ENCODE measurements at places on chromosomes 13 and 19.
A peak's percentile ranks its signal among the peaks of the same experiment; 100 is the strongest.

- no peak for DNase-seq
- peaks cover 5% of the 10 kb centered on the region for H3K36me3 ChIP-seq
- H3K4me1 ChIP-seq = peaks cover 29% of the 10 kb centered on the region
- no peak overlapping the region for H3K27ac ChIP-seq
- H3K4me3 ChIP-seq = no peak overlapping the region
Observed at GRCh38 chr19:6020166-6020882, 42.4 kb upstream of the RANBP3 start.

- no peak overlapping the region for H3K27ac ChIP-seq
- no peaks in the 10 kb centered on the region for H3K4me1 ChIP-seq
- H3K36me3 ChIP-seq = no peaks in the 10 kb centered on the region
Observed at GRCh38 chr13:94431574-94431973, 47.9 kb downstream of the DCT start.

- peaks cover 5% of the 10 kb centered on the region for H3K27me3 ChIP-seq
- no peak overlapping the region for H3K4me3 ChIP-seq
- no peak overlapping the region for H3K27ac ChIP-seq
- no peak for DNase-seq
Observed at GRCh38 chr19:49214701-49215100, 57.1 kb downstream of the TRPM4 start.

DNA sequence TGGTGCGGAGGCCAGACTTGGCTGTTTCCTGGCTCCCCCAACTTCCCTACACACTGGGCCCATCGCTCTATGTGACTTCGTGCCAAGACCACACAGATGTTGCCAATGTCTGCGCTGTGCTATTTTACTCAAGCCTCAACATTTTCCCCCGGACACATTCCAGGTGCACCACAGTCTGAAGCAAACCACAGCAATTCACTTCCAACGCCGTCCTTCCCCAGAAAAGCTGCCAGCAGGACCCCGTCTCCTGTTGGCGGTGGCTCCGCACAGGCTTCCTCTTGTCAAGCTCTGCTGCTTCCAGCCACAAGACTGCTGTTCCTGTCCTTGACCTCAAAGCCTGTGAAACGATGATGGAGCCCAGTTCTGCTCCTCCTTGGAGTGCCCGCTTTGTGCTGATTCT, 100.7 kb downstream of the CRYL1 start:
- no peaks in the 10 kb centered on the region for H3K36me3 ChIP-seq
- DNase-seq = no peak
- no peak overlapping the region for H3K4me3 ChIP-seq
- H3K27ac ChIP-seq = no peak overlapping the region
- H3K4me1 ChIP-seq = peaks cover 23% of the 10 kb centered on the region

- peaks cover 15% of the 10 kb centered on the region for H3K27me3 ChIP-seq
- no peak for DNase-seq
- H3K36me3 ChIP-seq = peaks cover 4% of the 10 kb centered on the region
- H3K4me1 ChIP-seq = no peaks in the 10 kb centered on the region
- no peak overlapping the region for H3K27ac ChIP-seq
Observed at GRCh38 chr13:52846567-52847321, 1.7 kb downstream of the PCDH8 start.

DNA sequence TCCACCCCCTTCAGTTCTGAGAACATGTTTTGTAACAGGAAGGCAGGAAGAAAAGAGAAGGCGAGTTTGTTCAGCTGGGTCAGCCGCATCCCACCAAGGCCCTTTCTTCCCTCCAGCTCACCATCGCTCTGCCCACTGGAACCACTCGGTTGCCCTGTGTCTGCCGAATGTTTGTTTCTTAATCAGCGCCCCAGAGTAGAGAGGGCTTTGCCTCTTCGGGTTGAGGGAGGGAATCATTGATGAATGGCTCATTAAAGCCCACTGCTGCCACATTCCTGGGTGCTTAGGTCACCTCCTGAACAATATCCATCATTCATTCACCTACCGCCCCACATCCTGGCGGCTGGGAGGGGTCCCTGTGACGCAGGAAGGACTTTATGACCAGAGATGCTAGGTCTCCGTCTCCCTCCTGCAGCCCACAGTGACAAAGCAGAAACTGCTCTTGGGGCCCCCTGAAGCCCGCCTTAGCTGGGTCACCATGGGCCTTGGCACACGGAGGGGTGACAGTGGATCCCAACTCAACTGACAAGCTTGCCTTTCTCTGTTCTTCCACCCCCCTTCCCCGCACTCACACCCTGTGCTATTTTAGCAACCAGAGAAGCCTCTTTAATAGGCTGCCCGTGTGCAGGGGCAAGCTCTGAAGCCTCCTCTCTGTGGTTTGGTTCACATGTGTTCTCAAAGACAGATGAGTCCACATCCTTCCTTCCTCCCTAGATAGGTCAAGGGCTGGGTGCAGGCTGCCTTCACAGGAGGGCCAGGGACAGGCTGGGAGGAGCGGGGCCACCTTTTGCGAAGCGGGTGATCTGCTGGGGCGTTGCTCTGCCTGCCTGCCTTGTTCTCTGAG, 46.2 kb downstream of the ACTN4 start:
- H3K4me1 ChIP-seq = peaks cover 88% of the 10 kb centered on the region
- peaks cover 36% of the 10 kb centered on the region for H3K27me3 ChIP-seq
- DNase-seq = peak; percentile 46

DNA sequence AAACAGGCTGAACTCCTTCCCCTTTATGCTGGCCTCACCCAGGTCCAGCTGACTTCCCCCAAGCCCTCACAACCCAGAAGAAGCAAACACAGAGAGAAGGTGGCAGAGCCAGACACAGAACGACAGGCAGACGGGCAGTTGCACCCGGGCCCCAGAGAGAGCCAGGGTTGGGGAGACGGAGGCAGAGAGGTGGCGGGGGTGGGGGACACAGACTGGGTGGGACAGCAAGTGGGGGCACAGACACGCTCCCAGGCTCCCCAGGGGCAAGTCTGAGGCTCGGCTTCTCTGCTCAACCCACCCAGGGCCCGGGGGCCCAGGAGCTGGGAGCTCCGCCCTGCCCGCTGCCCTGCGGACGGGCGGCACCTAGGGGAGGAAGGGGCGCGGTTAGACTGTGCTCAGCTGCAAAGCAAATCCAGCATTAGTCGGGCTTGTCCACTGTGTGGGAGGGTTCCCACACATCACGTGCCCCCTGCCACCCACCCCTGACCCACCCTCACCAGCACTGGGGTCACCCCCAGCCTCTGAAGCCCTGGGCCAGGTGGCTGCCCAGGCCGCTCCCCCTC, 31.3 kb upstream of the ASF1B start:
- no peaks in the 10 kb centered on the region for H3K36me3 ChIP-seq
- H3K27ac ChIP-seq = no peak overlapping the region
- H3K4me1 ChIP-seq = peaks cover 9% of the 10 kb centered on the region
- DNase-seq = no peak
- H3K4me3 ChIP-seq = no peak overlapping the region

DNA sequence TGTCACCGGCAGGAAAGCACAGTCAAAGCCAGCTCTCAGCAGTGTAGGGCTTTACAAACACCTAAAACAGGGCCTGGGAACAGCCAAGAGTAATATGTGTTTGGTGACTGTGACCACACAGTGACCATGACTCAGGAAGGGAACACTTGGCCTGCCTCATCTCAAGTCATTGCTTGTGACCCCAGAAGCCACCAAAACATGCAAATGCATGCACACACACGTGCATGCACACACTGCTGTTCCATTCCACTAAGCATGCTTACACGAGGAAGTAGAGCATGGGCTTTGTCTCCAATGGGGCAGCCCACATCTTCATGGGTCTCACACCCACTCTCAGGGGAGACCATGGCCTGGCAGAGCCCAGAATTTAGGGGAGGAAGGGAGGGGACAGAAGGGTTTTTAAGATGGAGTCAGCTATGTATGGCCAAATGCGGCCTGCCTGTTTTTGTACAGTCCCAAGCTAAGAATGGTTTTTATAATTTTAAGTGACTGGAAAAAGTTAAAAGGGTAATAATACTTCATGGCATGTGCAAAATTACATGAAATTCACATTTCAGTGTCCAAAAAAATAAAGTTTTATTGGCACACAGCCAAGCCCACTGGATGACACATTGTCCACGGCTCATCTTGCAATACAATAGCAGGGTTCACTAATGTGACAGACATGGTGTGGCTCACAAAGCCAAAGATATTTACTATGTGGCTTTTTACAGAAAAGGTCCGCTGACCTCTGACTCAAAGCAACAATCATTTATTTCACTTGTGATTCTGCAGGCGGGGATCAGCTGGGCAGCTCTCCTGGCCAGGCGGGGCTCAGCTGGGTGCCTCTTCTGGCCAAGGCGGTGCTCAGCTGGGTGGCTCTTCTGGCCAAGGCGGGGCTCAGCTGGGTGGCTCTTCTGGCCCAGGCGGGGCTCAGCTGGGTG, 17.3 kb downstream of the ZFR2 start:
- no peak overlapping the region for H3K4me3 ChIP-seq
- no peaks in the 10 kb centered on the region for H3K4me1 ChIP-seq

- peaks cover 73% of the 10 kb centered on the region for H3K4me1 ChIP-seq
- peak overlapping the region; percentile 44 for H3K4me3 ChIP-seq
Observed at GRCh38 chr13:26601669-26602068, 44.2 kb downstream of the WASF3 start.

GRCh38 chr19:33254245-33254824, 28.7 kb upstream of the SLC7A10 start:
- H3K27me3 ChIP-seq = peaks cover 15% of the 10 kb centered on the region
- peaks cover under 1% of the 10 kb centered on the region for H3K4me1 ChIP-seq
- no peak overlapping the region for H3K27ac ChIP-seq
- no peaks in the 10 kb centered on the region for H3K36me3 ChIP-seq

GRCh38 chr19:42051166-42052115, 18.6 kb downstream of the GRIK5 start:
- H3K27ac ChIP-seq = no peak overlapping the region
- H3K4me3 ChIP-seq = no peak overlapping the region
- H3K4me1 ChIP-seq = peaks cover 14% of the 10 kb centered on the region
- no peaks in the 10 kb centered on the region for H3K36me3 ChIP-seq
- peaks cover 24% of the 10 kb centered on the region for H3K27me3 ChIP-seq

GRCh38 chr19:41156207-41156606, 36.8 kb upstream of the CYP2S1 start:
- no peak overlapping the region for H3K4me3 ChIP-seq
- H3K4me1 ChIP-seq = no peaks in the 10 kb centered on the region
- H3K36me3 ChIP-seq = no peaks in the 10 kb centered on the region
- peaks cover 2% of the 10 kb centered on the region for H3K27me3 ChIP-seq

- DNase-seq = no peak
- no peaks in the 10 kb centered on the region for H3K4me1 ChIP-seq
- H3K27me3 ChIP-seq = peaks cover 16% of the 10 kb centered on the region
- H3K27ac ChIP-seq = no peak overlapping the region
- H3K36me3 ChIP-seq = peaks cover 19% of the 10 kb centered on the region
Observed at GRCh38 chr13:33006638-33007037, 9.6 kb upstream of the KL start.

- DNase-seq = no peak
- peaks cover 18% of the 10 kb centered on the region for H3K27me3 ChIP-seq
- no peak overlapping the region for H3K4me3 ChIP-seq
- H3K27ac ChIP-seq = no peak overlapping the region
- H3K4me1 ChIP-seq = no peaks in the 10 kb centered on the region
- H3K36me3 ChIP-seq = no peaks in the 10 kb centered on the region
Observed at GRCh38 chr13:111363121-111363520, 42.7 kb downstream of the TEX29 start.

GRCh38 chr13:31240921-31241320, 41.1 kb downstream of the B3GLCT start:
- H3K4me3 ChIP-seq = no peak overlapping the region
- H3K36me3 ChIP-seq = no peaks in the 10 kb centered on the region
- DNase-seq = no peak
- no peaks in the 10 kb centered on the region for H3K4me1 ChIP-seq
- no peak overlapping the region for H3K27ac ChIP-seq
- H3K27me3 ChIP-seq = no peaks in the 10 kb centered on the region

- H3K4me1 ChIP-seq = no peaks in the 10 kb centered on the region
- no peak overlapping the region for H3K4me3 ChIP-seq
- peaks cover 5% of the 10 kb centered on the region for H3K27me3 ChIP-seq
- no peaks in the 10 kb centered on the region for H3K36me3 ChIP-seq
Observed at GRCh38 chr13:60369242-60369641, 27.8 kb upstream of the TDRD3 start.

GRCh38 chr13:113139577-113139976, 17.0 kb downstream of the F10 start:
- H3K27ac ChIP-seq = no peak overlapping the region
- H3K27me3 ChIP-seq = peaks cover 2% of the 10 kb centered on the region
- no peaks in the 10 kb centered on the region for H3K4me1 ChIP-seq
- no peak for DNase-seq
- no peak overlapping the region for H3K4me3 ChIP-seq
- H3K36me3 ChIP-seq = no peaks in the 10 kb centered on the region

GRCh38 chr13:67048821-67049150, 181.3 kb downstream of the PCDH9 start:
- H3K27me3 ChIP-seq = peaks cover 2% of the 10 kb centered on the region
- H3K4me1 ChIP-seq = no peaks in the 10 kb centered on the region
- no peak overlapping the region for H3K4me3 ChIP-seq
- no peak for DNase-seq
- no peak overlapping the region for H3K27ac ChIP-seq
- H3K36me3 ChIP-seq = no peaks in the 10 kb centered on the region

DNA sequence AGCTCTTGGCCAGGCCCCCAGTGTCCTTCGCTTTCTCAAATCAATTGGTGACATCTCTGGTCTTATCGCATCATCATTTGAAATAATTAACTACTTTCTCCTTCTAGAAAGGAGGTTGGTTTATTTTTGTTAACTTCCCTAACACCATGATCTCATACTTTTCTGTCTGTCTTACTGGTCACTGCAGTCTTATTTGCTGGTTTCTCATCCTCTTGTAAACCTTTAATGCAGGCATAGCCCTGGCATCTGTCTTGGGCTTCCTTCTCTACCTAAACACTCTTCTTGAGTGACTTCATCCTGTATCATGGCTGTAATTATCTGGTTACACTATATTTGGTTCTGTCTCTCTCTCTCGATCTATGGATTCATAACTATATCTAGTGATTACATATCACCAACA, 152.8 kb downstream of the CYSLTR2 start:
- no peak overlapping the region for H3K27ac ChIP-seq
- peaks cover 2% of the 10 kb centered on the region for H3K36me3 ChIP-seq
- peaks cover 13% of the 10 kb centered on the region for H3K27me3 ChIP-seq
- H3K4me3 ChIP-seq = no peak overlapping the region
- peak; percentile 8 for DNase-seq
- H3K4me1 ChIP-seq = peaks cover 50% of the 10 kb centered on the region
